ENCODE measurements at places on chromosomes 5 and 9.

DNA sequence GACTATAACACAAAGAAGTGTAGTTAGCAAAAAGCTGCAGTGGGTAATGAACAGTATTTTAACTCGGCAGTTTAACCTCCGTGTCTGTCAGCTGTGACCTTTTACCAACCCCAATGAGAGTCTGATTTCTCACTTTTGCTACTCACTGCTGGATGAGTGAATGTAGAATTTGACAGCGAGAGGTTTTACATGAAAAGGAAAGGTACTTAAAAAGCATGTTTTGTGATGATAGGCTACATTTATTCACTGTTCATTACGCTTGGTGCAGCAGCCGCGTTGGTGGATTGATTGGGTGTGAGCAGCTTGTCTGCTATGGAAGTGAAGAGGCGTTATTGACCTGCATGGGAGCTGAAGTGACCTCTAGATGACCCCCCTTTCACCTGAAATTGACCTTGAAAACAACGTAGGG is 867.7 kb downstream of the NR2F1-AS1 start:
- DNase-seq, result no peak

GRCh38 chr9:37144762-37145161 is 24.4 kb downstream of the ZCCHC7 start:
- no peak for DNase-seq

GRCh38 chr5:13987843-13988464 is 43.5 kb upstream of the DNAH5 start:
- DNase-seq, result no peak

- DNase-seq, result no peak
Observed at GRCh38 chr9:114869845-114870244, 60.5 kb downstream of the TNFSF8 start.

GRCh38 chr5:172868924-172869591 is 35.0 kb downstream of the ERGIC1 start:
- DNase-seq, result no peak

GRCh38 chr5:82984786-82985735 is 92.1 kb downstream of the TMEM167A start:
- DNase-seq, result no peak

DNA sequence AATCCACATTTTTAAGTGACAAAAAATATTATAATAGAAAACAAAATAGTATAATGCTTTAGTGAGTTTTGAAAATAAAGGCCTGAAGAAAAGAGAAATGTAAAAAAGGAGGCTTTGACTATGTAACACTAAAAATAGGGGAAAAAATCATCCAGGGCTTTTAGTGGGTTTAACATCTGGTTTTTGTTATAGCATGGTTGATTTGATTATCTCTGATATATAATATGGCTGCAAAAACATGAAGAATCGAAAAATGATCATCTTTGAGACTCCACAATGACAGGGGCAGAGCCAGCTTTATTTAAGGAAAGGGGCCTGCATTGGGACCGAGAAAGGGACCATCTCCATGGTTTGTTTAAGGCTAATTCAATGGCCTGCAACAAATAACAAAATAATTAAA is 393.8 kb downstream of the PLK2 start:
- DNase-seq, result no peak

- no peak for DNase-seq
Observed at GRCh38 chr5:126471875-126472537, 48.8 kb downstream of the GRAMD2B start.

DNA sequence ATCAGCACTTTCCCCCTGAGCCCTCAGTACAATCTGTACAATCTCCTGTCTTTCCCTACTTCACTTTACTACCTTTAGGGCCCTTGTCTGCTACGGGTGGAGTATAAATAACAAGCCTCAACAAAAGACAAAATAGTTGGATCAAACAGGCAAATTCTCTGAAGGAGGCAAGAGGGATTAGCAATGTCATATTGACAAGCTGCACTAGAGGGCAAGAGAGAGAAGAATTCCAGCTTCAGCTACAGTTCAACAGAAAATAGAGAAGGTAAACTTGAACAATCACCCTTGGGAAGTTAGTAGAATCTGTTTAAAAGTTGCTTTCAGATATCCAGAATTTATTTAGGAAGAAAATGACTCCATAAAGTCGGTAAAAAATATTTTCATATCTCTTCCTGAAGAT is 68.4 kb upstream of the IZUMO3 start:
- no peak for DNase-seq

DNA sequence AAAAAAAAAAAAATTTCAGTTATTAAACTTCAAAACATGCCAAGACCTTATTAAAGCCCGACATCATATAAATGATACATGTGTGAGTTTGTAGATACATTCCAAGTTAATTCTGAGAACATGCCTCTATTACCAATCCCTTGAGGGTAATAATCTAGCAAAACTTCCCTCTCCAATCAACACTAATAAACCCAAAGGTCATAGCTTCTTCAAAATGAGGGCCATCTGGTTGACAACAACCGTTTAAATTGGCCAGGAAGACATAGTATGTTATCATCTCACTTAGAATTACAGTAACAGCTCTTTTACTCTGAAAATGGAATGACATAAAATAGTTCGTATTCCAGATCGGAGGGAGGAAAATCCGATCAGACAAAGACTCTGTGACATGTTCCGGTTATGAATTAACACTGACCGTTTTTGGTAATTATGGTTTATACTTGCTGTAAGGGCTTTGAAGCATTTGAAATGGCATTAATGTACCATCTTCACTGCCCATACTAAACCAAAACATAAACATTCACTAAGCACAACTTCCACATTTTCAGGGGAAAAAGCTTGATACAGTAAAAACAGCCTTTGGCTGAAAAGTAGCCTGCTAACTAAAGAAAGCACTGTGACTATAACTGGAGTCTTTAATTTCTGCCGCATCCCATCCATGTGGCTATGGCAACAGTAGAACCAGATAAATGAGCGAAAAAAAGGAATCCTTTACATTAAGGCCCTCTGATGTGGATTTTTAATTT is 50.3 kb downstream of the ANKH start:
- DNase-seq, result no peak

DNA sequence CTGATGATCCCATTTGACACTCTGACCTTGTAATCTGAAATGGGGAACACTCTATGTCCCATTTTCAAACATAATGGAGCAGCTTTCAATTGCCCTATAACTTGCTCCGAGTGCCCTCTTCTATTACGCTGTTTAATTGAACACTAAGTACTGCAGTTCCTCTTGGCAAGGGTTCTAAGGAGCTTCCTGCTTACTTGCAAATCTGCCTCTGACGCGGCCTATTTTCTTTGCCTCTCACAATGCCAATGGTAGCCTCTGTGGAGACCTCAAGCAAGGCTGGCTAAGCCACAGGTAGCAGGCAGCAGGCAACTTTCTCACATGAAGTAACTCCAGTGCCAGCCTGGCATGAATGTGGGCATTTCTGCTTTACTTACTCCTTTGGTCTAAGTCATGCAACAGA is 443.4 kb upstream of the TRPC7 start:
- no peak for DNase-seq

GRCh38 chr9:91117959-91118703 is 243.6 kb downstream of the AUH start:
- no peak for DNase-seq

DNA sequence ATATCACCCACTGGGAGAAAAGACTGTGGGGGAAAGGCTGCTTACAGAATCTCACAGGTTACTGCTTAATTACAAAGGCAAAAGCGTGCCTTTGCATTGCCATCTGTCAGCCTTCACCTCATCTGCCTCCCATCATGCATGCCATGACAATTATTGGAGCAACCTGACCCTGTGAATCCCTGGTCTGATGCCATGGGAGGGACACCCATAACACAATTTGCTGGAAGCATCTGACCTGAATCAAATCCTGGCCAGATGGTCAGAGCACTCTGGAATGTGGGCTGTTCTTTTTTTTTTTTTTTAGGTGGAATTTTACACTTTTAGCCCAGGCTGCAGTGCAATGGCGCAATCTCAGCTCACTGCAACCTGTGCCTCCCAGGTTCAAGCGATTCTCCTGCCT is 11.6 kb upstream of the RETREG1 start:
- DNase-seq, result no peak

GRCh38 chr5:4977416-4978110 is 162.6 kb upstream of the ADAMTS16 start:
- DNase-seq, result no peak

GRCh38 chr9:2281031-2281802 is 266.1 kb downstream of the SMARCA2 start:
- DNase-seq, result no peak

DNA sequence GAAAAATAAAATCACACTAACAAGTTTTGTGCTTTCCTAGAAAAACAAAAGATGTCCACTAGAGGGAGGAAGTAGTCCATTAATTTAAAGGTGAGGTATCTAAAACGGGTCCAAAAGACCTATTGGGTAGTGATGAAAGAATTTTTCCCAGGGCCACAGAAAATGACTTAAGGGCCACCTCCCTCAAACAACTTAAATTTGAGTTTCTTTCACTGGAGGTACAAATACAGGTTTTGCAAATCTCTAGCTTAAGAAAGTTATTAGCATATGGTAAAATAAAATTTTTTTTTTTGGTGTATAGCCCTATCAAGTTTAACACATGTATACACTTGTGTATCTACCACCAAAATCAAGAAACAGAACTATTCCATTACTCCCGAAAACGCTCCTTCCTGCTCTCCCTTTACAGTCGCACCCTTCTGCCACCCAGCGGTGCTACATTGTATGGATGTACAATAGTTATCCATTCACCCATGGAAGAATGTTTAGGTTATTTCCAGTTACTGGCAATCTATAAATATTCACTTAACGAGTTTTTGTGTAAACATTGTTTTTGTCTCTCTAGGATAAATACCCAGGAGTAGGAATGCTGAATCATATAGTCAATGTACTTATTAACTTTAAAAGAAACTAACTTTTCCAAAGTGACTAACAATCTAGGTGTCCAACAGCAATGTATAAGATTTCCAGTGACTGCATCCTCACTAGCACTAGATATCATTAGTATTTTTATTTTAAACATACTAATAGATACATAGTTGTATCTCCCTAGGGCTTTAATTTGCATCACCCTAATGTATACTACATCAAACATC is 21.9 kb downstream of the DEPDC1B start:
- DNase-seq, result no peak

DNA sequence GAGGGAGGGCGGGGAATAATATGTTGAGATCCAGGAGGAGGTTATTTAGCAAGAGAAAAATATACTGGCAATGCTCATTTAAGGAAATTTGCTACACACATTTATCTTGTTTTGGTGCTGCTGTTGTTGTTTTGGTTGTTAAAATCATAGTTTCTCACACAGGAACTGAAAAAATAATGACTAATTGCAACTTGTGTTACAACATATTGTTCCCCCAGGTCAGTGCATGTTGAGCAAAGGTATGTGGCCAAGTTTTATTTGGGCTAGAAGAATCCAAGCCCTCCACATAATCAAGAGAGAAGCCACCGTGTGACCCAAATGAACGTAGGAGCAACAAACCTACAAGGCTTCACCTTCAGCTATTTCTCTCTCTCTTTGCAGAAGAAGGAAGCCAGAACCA is 220.3 kb upstream of the DAPK1 start:
- DNase-seq, result no peak
